Uterus (tissue), 4 donors: ENCODE measurements at places on chromosomes 7 and 10. TPM values are rescaled to one million over a fixed set of nuclear protein-coding genes. Genes with fewer than 3 reads are reported as not detected.

Gene NFE2L3
- total RNA-seq: not detected

Gene PHYH
- total RNA-seq: 21.8 TPM

Gene OAT
- 76.6 TPM for total RNA-seq

Gene ZFYVE27
- 32.3 TPM for total RNA-seq

Gene IDI2
- not detected for total RNA-seq

Gene TCF7L2
- total RNA-seq: 12.7 TPM

Gene CYP2C19
- not detected for total RNA-seq

Gene GNAT3
- total RNA-seq: not detected

Gene LIPN
- not detected for total RNA-seq

Gene TFPI2
- 10.5 TPM for total RNA-seq

Gene GIMAP7
- 26.8 TPM for total RNA-seq

Gene SPDYE1
- not detected for total RNA-seq

Gene DMBT1
- total RNA-seq: 0.21 TPM

Gene RASSF4
- 8.0 TPM for total RNA-seq

Gene VGF
- not detected for total RNA-seq
